ENCODE measurements at places on chromosomes 6 and 20.
A peak's percentile ranks its signal among the peaks of the same experiment; 100 is the strongest.

- no peak for DNase-seq
These were observed 34.5 kb upstream of the AVP start for GRCh38 chr20:3119044-3119443.

GRCh38 chr20:51533291-51534172, 9.0 kb downstream of the NFATC2 start:
- no peak for DNase-seq

DNA sequence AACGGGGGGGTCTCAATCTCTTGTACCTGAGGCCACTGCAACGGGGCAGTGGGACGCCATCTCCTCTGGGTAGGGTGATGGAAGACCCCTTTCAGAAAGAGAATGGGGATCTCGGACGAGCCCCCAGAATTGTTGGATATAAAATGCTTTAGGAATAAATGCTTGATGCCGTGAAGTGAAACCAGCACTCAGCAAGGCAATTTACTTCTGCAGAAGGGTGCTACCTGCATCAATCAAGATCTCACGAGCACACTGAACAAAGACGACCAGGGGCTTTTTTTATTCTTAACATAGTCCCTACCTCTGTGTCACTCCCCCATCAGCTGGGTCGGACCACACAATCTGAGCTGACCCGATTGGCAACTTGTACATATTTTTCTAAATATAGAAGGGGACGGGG, 203.6 kb upstream of the TBX18 start:
- DNase-seq = no peak

DNA sequence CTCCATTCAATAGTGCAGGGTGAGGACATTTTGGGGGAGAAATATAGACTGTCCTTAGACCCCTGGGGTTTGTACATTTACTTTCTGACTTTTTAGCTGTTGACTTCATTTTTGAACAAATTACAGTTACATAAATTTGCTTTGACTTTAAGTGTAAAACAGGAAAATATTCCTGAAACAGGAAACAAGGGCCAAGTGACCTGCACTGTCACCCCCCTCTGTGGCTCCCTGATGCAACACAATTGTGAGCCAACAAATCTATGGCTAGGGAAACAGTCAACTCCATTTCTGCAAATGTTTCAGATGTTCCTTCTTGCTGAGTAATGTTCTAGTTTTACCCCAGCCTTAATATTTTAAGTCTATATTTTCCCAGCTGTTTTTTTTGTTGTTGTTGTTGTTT, 39.8 kb downstream of the HLA-A start:
- peak; percentile 19 for DNase-seq

DNA sequence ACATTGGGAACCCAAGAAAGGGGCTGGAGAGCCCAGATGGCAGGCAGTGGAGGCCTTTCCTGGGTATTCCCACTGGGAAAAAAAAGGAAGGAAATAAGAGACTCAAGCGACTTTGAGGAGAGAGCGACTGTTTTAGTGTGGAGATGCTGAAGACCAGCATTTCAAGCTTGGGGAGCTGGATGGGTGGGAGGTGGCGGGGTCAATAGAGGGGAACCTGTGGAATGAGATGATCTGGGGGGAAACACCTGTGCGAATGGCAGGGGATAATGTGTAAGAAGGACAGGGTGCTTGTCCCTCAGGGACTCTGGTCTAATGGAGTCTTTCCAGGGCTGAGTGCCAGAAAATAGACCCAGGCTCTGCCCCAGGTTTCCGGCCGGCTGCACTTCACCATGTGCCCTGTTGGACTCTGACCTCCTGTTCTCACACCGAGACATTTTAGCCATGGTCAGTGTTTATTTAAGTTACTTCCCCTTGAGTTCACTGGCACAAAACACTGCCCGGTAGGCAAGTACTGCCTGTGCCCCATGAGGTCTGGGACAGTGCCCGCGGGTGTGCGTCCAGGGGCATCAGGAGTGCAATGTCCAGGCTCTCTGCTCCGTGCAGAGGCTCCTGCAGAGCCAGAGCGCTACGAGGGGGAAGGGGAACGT, 50.4 kb upstream of the NKX2-2 start:
- DNase-seq = no peak

GRCh38 chr20:39850821-39851330, 838.2 kb downstream of the MAFB start:
- no peak for DNase-seq

DNA sequence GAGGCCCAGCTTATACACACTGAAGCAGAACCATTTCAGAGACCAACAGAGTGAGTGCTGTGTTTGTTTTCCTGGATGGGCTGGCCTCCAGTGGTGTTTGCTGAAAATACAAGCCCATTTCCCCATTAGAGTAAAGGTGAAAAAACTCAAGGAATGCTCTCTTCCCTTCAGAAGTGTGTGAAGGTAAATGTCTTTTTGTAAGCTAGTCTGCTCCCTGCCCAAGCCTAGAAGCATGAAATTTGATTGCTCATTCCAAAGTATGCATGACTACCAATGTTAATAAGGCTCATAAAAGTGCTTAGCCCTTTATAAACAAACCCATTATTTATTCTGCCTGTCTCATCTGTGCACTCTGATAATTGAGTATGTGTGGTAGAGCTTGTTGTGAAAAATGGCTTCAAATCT, 59.1 kb downstream of the ADGRF1 start:
- no peak for DNase-seq

DNA sequence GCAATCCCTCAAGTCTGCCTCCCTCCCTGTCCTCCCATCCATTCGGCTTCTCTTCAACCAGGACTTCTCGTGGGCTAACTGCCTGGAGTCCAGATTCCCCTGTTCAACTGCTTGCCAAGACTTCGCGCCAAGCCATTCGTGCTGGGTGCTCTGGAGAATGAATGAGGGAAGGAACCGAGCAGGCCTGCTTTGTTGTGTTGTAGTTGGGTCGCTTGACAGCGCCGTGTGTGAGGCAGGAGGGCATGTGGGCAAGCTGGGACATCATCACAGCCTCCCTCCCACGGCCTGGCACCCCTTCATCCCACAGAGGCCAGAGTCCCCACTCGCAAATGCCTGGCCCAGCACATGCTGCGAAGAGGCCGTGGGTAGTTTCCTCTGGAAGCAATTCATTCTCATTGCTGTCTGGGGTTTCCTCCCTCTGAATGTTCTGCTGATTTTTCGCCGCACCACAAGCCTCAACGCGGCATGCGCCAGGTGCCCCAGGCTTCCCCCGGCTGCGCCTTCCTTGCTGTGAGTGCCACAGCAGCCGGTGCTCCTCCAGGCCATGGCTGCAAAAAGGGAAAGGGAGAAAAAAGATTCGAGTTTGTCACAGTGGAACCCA, 336.0 kb downstream of the QKI start:
- no peak for DNase-seq

DNA sequence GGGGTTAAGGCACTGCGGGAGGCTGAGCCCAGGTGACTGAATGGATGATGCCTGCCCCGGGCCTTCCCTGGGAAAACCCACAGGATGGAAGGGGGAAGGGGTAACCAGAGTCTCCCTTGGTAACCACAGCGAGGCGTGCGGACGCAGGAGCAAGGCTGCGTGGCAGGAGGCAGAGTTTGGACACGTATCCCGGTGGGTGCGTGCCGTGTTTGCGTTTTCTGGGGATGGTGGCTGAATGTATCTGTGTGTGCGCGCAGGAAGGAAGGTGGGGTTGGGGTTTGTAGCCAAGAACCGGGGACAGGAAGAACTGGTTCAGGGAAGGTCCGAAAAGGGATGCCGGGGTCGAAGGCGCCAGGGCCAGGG, 1.8 kb downstream of the MDGA1 start:
- peak; percentile 60 for DNase-seq

DNA sequence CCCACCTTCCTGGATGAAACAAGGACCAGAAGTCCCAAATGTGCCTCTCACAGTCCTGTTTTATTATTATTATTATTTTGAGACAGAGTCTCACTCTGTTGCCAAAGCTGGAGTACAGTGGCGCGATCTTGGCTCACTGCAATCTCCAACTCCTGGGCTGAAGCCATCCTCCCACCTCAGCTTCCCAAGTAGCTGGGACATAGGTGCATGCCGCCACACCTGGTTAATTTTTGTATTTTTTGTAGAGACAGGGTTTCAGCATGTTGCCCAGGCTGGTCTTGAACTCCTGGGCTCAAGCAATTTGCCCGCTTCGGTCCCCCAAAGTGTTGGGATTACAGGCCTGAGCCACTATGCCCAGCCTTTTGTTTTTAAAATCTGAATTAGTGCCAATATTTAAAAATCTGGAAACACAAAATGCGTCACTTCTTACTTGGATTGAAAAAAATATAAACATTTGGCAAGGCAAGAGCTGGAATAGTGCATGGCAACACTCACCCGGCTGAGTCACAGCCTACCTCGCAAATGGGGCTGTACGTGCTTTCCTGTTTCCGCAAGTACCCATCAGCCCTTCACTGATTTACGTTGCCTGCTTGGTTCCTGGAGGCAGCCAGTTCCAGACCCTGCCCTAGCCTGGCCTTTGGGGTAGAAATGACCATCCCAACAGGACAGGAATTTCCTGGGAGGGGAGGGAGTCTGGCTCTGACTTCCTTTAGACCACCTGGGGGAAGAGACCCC, 6.3 kb downstream of the SDCBP2 start:
- peak; percentile 57 for DNase-seq

- peak; percentile 94 for DNase-seq
These were observed 52.0 kb downstream of the RPP21 start for GRCh38 chr6:30396833-30397479.

- DNase-seq = no peak
These were observed 379.3 kb downstream of the MAFB start for GRCh38 chr20:40309731-40310130.

- DNase-seq = no peak
These were observed 12.6 kb upstream of the UBR2 start for GRCh38 chr6:42551217-42551616.

GRCh38 chr20:25418776-25419175, 11.3 kb downstream of the GINS1 start:
- peak; percentile 29 for DNase-seq

- no peak for DNase-seq
These were observed 32.6 kb downstream of the SF3B5 start for GRCh38 chr6:144062786-144063185.

DNA sequence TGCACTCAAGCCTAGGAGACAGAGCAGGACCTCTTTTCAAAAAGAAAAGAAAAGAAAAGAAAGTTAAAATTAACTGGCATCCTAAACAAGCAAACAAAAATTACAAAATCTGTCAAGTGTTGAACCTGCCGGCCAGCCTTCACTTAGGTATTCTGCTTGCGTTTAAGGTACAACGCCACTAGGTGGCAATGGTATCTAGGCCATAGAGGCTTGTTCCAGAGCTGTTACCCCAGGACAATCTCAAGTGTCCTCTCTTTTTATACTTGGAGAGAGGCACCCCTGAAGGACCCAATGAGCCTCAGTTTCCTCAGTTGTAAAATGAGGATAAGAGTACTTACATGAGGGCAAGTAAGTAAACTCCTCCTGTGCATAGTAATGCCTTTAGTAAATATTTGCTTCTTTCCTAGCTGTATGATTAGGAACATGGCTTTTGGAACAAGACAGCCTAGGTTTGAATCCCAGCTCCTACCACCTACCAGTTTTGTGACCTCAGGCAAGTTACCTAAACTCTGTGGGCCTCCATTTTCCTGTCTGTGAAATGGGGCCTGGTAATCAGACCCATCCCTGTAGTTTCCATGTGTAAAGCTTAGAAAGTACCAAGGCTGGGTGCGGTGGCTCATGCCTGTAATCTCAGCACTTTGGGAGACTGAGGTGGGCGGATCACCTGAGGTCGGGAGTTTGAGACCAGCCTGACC, 5.8 kb upstream of the PACSIN1 start:
- peak; percentile 77 for DNase-seq

GRCh38 chr6:134190883-134191282, 127.0 kb downstream of the SGK1 start:
- no peak for DNase-seq

DNA sequence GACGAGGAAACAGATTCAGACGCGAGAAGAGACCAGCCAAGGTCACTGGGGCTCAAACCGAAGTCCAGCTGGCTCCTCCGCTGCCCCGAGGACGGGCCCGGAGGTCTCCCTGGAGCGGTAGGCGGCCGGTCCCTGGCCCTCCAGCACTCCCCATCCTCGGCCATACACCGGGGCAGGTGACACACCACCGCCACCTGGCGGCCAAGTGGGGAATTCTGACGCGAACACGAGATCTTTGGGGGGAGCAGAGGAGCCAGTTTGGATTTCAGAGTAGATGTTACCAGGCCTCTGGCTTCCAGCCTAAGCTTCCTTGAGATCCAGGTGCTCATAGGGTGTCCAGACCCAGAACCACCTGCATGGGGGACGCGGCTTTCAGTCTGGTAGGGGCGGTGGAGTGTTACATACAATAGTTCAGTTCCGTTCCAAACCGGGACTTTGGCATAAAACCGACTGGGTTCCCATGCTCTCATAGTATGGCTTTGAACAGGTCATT, 16.1 kb downstream of the BPIFB1 start:
- peak; percentile 75 for DNase-seq

DNA sequence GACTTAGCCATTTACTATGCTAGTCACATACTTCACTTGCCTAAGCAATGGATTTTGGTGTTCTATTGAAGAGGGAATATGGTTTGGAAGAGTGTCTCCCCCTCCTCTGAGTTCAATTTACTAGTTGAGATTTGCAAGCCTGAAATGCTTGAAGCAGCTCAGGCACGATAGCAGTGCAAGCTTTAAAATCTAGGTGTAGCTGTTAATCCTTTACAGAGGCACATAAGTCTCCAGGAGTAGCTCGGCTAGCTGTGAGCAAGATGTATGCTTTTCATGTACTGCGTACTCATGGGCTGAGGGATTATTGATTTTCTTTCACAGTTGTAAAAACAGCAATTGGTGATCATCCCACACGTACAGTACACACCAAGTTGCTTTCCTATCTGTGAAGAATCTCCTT, 726 bp downstream of the FLRT3 start:
- no peak for DNase-seq

- peak; percentile 8 for DNase-seq
These were observed 33.7 kb downstream of the RNF146 start for GRCh38 chr6:127300411-127300810.

DNA sequence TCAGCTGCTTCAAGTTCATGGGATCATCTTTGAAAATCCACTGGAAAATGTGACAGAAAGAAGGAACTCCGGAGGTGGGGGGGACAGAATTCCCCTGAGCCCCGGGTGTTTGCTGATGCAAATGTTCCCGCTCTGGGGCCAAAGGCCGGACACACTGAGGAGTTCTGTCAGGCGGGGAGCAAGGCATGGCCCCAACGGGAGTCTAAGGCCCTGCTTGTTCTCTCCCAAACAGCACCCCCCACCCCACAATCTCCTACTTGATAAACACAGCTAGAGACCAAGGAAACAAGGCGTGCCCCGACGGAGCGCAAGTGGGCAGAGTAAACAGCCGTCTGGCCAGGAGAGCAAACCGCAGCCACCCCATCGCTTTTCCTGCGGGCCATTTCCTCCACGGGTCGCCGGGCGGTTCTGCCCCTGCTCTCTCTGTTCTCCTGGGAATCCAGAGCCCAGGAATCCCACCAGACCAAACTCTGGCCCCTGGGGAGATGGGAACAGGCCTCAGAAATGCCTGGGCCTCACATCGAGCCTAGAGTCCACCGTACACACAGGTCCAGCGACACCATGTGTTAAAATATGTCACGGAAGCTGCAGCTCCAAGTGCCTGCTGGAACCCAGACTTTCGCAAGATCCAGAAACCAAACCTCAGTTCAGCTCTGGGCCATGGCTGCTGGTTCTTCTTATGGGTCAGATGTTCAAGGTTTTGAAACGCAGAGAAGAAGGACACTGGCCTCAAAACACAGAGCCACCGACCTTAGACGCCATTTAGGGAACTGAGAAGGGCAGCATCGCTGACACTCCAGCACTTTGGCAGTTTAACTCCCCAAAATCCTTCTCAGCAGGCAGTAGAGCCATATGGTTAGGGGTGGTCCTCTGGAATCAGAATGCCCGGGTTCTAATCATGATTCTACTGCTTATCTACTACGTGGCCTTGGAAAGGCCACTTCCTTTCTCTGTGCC, 104.2 kb downstream of the PREX1 start:
- DNase-seq = peak; percentile 62
